ENCODE measurements at places on chromosomes 1 and 21.

DNA sequence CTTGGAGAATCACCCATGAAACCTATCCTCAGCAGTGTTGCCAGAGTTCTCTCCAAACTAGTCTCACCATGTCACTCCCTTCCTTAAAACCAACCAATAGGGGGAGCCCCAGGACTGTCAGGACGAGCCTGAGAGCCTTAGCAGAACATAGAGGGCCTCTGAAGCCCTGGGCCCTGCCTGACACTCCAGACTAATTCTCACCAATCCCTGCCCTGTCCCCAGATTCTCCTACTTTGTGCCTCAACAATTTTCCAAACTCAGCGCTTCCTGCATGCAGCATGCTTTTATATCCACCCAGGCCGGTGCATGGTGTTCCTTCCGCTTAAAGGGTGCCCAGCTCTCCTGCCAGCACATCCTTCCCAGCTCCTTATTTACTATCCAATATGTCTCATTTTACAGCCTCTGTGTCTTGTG lies 42.7 kb downstream of the HSD3B1 start:
- DNase-seq = peak; percentile 12

DNA sequence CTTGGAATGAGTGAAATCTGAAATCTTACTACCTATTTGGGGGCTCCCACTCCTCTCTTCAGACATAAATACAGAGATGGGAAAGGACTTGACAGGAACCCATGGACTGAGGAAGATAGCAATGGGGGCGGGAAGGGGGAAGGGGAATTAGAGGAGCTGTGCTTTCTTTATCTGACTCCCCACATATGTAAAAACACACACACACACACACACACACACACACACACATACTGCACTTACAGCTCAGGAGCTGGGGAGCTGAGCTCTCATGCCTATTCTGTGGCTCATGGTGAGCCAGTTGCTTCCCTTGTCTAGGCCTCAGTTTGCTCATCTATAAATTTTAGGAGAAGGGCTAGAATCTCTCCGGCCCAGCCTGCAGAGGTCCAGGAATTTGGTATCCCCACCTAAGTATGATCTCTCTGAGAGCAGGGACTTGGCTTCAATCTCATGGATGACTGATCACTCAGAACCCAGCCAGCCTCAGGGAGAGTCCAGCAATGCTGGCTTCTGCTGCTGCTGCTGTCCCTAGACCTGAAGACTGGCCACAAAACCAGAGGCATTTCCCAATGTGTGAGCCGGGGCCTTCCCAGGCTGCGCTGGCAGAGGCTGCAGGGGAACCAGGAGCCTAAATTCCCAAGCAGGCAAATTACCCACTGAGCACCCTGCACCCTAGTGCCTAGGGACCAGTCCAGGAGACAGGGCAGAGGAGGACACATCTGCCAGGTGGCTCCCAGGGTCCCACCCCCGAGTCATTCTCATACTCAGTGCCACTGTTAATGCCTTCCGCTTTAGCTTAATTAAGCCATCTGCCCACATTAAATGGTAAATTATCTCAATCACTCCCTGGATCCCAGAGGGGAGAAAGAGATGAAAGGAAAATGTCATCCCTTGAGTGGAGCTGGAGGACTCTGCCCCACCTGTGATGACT lies 57.5 kb upstream of the RBM15 start:
- DNase-seq = no peak

GRCh38 chr1:76862447-76862846 lies 4.8 kb upstream of the ST6GALNAC5 start:
- DNase-seq = no peak

DNA sequence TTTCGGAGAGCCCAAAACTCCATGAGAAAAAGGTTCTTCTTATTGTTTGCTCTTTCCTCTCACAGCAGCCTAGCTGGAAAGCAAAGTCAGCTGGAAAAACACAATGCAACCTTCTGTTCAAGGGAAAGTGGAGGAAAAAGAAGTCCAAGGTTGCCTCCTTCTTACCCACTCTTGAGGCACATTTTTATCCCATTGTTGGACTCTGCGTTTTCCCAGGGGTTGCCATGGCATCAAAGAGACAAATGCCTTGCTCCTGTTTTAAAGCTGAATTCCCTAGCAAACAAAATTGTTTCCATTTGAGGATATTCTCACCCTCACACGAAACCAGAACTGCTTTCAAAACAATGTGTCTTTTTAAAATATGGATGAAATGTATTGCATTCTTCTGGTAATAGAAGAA lies 45.1 kb upstream of the PALMD start:
- no peak for DNase-seq

DNA sequence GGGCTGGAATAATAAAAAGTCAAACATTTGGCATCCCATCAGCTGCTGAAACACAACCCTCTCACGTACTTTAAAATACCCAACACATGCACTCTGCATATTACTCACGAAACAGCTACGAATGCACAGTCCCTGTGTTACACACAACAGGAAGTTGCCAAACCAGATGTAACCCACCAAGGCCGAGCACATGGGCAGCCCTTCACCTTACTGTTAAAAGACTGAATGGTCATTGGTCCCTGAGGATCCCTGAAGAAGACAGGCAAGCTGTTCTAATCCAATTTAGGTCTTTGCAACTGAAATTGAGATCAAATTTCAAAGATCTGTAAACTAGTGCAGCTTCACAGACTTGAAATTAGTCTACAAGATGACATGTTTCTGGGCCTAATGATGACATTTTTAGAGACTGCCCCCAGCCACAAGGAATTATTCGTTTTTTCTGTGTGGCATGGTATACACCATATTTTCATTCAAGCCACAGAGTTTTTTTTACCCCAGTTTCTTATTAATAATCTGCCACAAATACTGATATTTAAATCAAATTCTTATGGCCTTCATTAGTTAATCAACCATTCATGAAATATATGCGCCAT lies 25.6 kb upstream of the IER5 start:
- DNase-seq = no peak

GRCh38 chr1:241533326-241534115 lies 1.3 kb downstream of the KMO start:
- DNase-seq = no peak

GRCh38 chr1:7229696-7230631 lies 444.7 kb downstream of the CAMTA1 start:
- DNase-seq = no peak

- no peak for DNase-seq
Measured at GRCh38 chr21:37001441-37001840, 5.1 kb upstream of the RIPPLY3 start.

DNA sequence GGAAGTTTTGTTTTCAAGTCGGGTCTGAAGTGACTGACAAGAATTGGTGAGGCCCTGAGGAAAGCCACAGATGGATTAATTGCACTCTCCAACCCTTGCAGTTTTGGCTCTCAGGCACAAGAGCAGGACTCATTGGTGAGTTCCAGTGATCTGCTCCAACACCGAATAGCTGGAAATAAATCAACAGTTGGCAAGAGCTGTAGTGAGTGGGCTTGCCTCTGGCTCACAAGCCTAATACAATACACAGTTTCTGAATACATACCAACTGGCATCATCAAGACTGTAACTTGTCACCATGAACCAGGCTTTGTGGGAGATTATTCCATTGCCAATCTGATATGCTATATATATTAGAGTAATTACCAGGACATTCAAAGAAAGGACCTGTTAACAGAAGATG lies 131.6 kb downstream of the GRIK1 start:
- no peak for DNase-seq

DNA sequence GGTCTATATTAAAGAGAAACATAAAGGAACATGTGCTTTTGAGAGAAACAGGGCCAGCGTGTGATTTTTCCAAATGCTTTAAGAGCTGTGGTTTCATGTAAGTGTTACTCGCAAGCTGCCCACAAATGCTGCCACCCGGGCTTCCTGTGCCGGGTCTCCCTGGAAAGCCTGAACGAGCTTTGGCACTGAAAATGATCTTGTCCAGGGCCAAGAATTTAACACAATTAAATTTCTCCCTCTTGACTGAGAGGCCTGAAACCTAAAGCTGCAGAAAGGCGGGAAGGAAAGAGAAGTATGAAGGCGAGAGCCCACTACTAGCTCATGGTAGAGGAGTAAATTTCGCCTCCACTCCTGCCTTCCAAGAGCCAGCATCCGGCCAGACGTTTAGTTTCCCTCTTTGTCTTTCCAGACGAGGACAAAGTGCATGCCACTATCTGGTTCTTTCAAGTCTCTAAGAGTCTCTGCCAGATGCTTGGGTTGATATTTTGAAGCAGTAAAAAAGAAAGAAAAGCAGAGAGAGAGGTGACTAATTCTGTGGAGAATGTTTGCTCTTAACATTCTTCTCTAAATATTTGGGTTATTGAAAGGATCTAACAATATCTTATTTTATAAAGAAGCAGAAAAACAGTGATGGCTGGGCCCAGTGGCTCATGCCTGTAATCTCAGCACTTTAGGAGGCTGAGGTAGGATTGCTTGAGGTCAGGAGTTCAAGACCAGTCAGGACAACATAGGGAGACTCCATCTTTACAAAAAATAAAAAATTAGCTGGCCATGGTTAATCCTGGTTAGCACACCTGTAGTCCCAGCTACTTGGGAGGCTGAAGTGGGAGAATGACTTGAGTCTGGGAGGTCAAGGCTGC lies 100.0 kb upstream of the HNRNPU start:
- no peak for DNase-seq

DNA sequence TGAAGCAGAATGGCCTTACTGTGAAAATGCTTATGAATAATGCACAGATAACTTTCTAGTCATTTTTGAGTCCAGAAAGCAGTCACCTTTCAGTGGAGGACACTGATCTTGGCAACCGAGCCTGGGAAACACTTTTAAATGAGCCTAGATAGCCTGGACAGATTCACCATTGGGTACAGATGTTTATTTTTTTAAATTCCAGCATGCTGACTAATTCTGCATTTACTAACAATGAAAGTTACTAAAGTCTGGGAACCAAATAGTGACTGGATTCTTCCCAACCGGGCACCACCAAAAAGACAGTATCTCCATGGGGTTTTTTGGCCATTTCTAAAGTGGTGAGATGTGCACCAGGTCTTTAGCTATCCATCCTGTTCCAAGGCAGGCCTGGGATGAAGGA lies 3.3 kb upstream of the FMOD start:
- no peak for DNase-seq

- no peak for DNase-seq
Measured at GRCh38 chr1:240987928-240988327, 369.1 kb downstream of the RGS7 start.

DNA sequence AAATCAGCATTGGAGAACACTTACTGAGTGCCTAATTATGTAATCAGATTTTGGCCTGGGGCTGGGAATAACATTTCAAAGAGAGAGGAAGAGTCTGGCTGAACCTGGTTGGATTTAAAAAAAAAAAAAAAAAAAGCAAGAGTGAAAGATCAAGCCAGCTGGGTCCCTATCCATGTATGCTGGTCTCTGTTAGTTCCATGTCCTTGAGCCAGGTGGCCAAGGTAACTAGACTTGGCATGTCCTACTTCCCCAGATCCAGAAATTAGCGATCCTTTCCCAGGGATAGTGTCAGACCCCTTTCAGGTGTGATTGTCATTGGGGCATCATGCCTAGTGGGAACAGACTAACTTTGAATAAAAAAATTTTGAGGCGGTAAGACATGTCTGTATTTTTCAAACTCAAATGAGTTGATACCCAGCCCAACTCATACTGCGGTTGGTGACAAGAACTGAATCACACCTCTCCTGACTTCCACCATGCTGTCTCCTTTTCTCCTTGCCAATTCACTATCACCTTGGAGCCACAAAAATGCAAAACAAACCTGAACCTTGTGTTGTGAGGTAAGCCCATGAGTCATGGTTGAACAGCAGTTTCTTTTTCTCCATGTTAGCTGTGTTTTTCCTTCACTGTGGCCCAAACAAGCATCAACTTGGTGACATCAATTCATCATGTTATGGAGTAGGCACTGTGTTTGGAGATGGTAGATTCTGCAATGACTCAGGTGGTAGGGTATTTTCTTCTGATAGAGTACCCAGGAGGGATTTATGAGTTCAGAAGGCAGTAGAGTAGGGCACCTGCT lies 24.5 kb upstream of the PPP2R5A start:
- no peak for DNase-seq

- DNase-seq = no peak
Measured at GRCh38 chr1:15718199-15718601, 17.9 kb upstream of the SLC25A34 start.

- no peak for DNase-seq
Measured at GRCh38 chr1:155979597-155980343, 1.4 kb upstream of the ARHGEF2 start.

All from NCI-H2081 treated with DMSO at 0.1 percent for 48 hours (cell line).